Activated CD8-positive, alpha-beta memory T cell treated with anti-CD3 and anti-CD28 coated beads for 36 hours (primary cell): ENCODE measurements at places on chromosomes 16 and 17. TPM values are rescaled to one million over a fixed set of nuclear protein-coding genes. Genes with fewer than 3 reads are reported as not detected.

The REXO5 gene
- total RNA-seq: 9.9 TPM

The ABCA6 gene
- total RNA-seq: 0.15 TPM

The CEMP1 gene
- not detected for total RNA-seq

The ODAD4 gene
- 0.27 TPM for total RNA-seq

The ATAD5 gene
- total RNA-seq: 32.2 TPM

The NTN1 gene
- 0.40 TPM for total RNA-seq

The CNGB1 gene
- total RNA-seq: not detected
